Caco-2 (cell line): ENCODE measurements at places on chromosomes 2 and 18. TPM values are rescaled to one million over a fixed set of nuclear protein-coding genes. Genes with fewer than 3 reads are reported as not detected.

ONECUT2 gene
- total RNA-seq: 0.28 and 0.86 TPM in 2 replicates

NYAP2 gene
- 0.07 and 0.11 TPM in 2 replicates for total RNA-seq

LIPG gene
- 86.7 and 87.5 TPM in 2 replicates for total RNA-seq

LRRC30 gene
- not detected in 2 replicates for total RNA-seq

AFF3 gene
- 0.05 and 0.19 TPM in 2 replicates for total RNA-seq

ANKRD36B gene
- 25.0 and 26.7 TPM in 2 replicates for total RNA-seq

OSBPL6 gene
- 1.0 and 1.5 TPM in 2 replicates for total RNA-seq

MOCOS gene
- total RNA-seq: 4.1 and 5.5 TPM in 2 replicates

PRKAG3 gene
- not detected in 2 replicates for total RNA-seq

IL37 gene
- 0.44 TPM in 1 of 2 replicates, not detected in the other for total RNA-seq

ALPG gene
- total RNA-seq: 1.9 and 2.5 TPM in 2 replicates

NT5DC4 gene
- 3.3 and 4.0 TPM in 2 replicates for total RNA-seq

CD226 gene
- total RNA-seq: 0.02 TPM in 1 of 2 replicates, not detected in the other

UGT1A5 gene
- total RNA-seq: 1.00 and 1.2 TPM in 2 replicates

GBX2 gene
- total RNA-seq: 2.1 and 2.4 TPM in 2 replicates

MEIS1 gene
- total RNA-seq: 7.4 and 10.5 TPM in 2 replicates

RDH14 gene
- 16.3 and 17.0 TPM in 2 replicates for total RNA-seq

SH3RF3 gene
- total RNA-seq: 0.98 and 1.1 TPM in 2 replicates

EMILIN2 gene
- 41.6 and 53.4 TPM in 2 replicates for total RNA-seq

C2orf66 gene
- total RNA-seq: not detected in 2 replicates

ZAP70 gene
- total RNA-seq: 0.82 and 0.86 TPM in 2 replicates

ALPI gene
- 4.4 and 5.3 TPM in 2 replicates for total RNA-seq

GKN1 gene
- not detected in 2 replicates for total RNA-seq

PROM2 gene
- 0.82 and 1.5 TPM in 2 replicates for total RNA-seq

COLEC12 gene
- 0.09 and 0.44 TPM in 2 replicates for total RNA-seq

GAL3ST2 gene
- 6.0 and 6.8 TPM in 2 replicates for total RNA-seq

ITPRID2 gene
- 54.8 and 62.0 TPM in 2 replicates for total RNA-seq

TMEM182 gene
- 11.9 and 13.6 TPM in 2 replicates for total RNA-seq

RNF125 gene
- total RNA-seq: 0.39 and 0.61 TPM in 2 replicates

POTEF gene
- 20.1 and 21.8 TPM in 2 replicates for total RNA-seq

SCN1A gene
- total RNA-seq: not detected in 2 replicates

TXNDC2 gene
- total RNA-seq: not detected in 2 replicates
